ENCODE measurements at places on chromosomes 7 and 10. TPM values are rescaled to one million over a fixed set of nuclear protein-coding genes. Genes with fewer than 3 reads are reported as not detected.

- no peaks in the 10 kb centered on the region for H3K36me3 ChIP-seq
- no peak for DNase-seq
- H3K4me3 ChIP-seq = no peak overlapping the region
- no peaks in the 10 kb centered on the region for H3K27me3 ChIP-seq
Measured at GRCh38 chr7:117008118-117008885, 55.0 kb downstream of the ST7 start.

DNA sequence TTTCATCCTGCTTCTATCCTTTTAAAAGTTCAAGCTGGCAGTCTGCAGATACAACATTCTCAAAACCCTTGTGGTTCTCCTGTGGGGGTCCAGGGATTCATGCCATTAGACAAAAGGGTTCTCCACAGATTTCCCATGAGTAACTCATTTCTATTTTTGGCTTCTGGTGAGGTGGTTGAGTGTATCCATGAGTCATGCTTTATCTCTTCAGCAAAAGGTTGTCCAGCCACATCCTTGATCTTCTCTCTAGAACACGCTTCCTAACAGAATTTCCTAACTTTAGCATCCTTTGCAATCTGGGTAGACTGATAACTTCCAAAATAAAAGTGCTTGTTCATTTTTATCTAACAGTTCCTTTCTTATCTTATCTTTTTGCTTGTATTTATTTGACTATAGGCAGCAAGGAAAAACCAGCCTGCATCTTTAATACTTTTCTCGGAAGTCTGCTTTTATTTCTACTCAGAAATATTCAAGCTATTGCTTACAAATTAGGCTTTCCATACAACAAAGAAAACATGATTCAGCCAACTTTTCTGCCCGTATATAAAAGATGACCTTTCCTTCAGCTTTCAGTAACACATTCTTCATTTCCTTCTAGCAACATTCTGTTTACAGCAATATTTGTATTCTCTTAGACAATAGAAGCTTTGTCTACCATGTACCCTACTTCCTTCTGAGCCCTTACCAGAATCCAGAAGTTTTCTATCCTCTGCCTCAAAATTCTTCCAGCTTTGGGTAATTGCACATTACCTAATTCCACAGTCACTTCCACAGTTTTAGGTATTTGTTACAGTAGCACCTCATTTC, 79.3 kb upstream of the IL6 start:
- H3K4me3 ChIP-seq = no peak overlapping the region
- no peaks in the 10 kb centered on the region for H3K27me3 ChIP-seq
- H3K36me3 ChIP-seq = no peaks in the 10 kb centered on the region
- H3K27ac ChIP-seq = no peak overlapping the region
- H3K4me1 ChIP-seq = no peaks in the 10 kb centered on the region
- DNase-seq = no peak

GRCh38 chr10:16652154-16652553, 130.5 kb upstream of the C1QL3 start:
- no peak overlapping the region for H3K4me3 ChIP-seq
- no peaks in the 10 kb centered on the region for H3K36me3 ChIP-seq
- no peaks in the 10 kb centered on the region for H3K27me3 ChIP-seq
- no peak for DNase-seq

DNA sequence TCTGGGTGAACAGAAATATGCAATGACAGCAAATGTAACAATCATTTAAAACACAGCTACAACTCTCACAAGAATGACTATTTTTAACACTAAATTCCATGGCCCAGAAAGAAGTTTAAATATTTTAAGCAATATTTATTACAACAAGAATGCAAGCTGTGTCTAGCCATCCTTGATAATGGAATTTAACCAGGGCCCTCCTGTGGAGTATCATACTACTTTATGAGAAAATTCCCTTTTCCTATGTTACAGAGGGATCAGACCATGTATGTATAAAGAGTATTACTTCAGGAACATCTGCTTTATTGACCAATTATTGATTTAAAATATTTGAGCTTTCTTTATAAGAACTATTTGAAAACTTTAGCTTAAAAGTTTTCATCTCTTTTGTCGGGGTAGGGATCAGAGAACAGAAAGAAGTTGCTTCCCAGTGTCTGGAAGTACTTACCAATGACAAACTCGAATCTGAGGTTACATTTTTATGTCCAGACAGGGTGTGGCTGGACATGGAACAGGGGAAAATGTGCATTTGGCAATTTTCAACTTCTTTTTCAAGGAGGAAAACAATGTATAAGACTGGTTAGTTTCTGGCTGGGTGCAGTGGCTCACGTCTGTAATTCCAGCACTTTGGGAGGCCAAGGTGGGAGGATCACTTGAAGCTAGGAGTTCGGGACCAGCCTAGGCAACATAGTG, 48.3 kb upstream of the NRBF2 start:
- no peak for DNase-seq
- H3K36me3 ChIP-seq = no peaks in the 10 kb centered on the region
- H3K27ac ChIP-seq = no peak overlapping the region
- no peaks in the 10 kb centered on the region for H3K4me1 ChIP-seq
- no peak overlapping the region for H3K4me3 ChIP-seq

Gene COL1A2
- 1.3 TPM for total RNA-seq

DNA sequence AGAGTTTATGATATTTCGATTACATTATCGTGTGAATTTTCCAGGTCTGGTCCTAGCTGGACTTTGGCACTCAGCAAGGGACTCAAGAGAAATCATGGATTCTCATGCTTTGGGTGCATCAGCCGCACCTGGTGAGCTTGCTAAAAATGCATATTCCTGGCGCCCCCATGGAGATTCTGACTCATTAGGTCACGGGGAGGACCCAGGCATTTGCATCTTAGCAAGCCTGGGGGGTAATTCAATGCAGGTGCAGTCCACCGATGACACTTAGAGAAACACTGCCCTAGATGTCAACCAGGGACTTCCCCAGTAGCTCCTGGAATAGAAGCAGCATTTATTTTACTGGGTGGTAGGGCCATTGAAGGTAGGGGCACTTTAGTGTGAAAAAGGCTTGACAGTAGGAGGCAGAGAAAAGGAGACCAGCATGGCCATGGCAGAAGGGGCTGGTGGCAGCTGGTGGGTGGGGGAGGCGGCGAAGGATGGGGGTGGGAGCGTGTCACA, 29.9 kb upstream of the PDCD4 start:
- H3K4me3 ChIP-seq = no peak overlapping the region
- no peaks in the 10 kb centered on the region for H3K4me1 ChIP-seq
- H3K36me3 ChIP-seq = no peaks in the 10 kb centered on the region
- peaks cover 2% of the 10 kb centered on the region for H3K27me3 ChIP-seq
- DNase-seq = no peak
- H3K27ac ChIP-seq = no peak overlapping the region

Data from Panc1 (cell line).